Activated naive CD8-positive, alpha-beta T cell treated with anti-CD3 and anti-CD28 coated beads, Interleukin-2, amount 10 ng/mL, durations not matched to agents 7 days and 5 days (primary cell): ENCODE measurements at places on chromosomes 2 and 18. TPM values are rescaled to one million over a fixed set of nuclear protein-coding genes. Genes with fewer than 3 reads are reported as not detected.

GRCh38 chr18:5909125-5909524, 13.8 kb upstream of the TMEM200C start:
- no peaks in the 10 kb centered on the region for H3K4me1 ChIP-seq
- peaks cover 7% of the 10 kb centered on the region for H3K27me3 ChIP-seq
- no peak overlapping the region for H3K27ac ChIP-seq
- no peak for DNase-seq

GRCh38 chr18:77042583-77042982, 90.0 kb downstream of the MBP start:
- peaks cover 23% of the 10 kb centered on the region for H3K4me1 ChIP-seq
- peaks cover 43% of the 10 kb centered on the region for H3K36me3 ChIP-seq
- no peaks in the 10 kb centered on the region for H3K27me3 ChIP-seq
- H3K4me3 ChIP-seq, result no peak overlapping the region
- no peak overlapping the region for H3K27ac ChIP-seq

DNA sequence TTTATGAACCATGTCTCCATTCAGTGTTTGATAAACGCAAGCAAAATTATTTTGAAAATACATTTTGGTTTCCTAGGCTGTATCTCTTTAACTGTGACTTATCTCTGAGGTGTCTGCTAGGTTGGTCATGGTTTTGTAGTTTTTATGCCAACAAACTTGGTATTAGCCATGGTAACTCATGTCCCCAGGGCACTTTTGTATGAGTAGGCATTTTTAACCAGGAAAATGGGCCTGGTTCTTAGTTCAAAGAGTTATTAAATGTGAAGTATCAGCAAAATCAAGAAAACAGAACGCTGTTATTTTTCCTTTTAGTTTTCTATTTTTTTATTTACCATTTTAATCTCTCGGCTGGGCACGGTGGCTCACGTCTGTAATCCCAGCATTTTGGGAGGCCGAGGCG, 179.3 kb upstream of the LHCGR start:
- no peak overlapping the region for H3K4me3 ChIP-seq
- DNase-seq, result no peak
- no peaks in the 10 kb centered on the region for H3K36me3 ChIP-seq
- no peaks in the 10 kb centered on the region for H3K4me1 ChIP-seq

DNA sequence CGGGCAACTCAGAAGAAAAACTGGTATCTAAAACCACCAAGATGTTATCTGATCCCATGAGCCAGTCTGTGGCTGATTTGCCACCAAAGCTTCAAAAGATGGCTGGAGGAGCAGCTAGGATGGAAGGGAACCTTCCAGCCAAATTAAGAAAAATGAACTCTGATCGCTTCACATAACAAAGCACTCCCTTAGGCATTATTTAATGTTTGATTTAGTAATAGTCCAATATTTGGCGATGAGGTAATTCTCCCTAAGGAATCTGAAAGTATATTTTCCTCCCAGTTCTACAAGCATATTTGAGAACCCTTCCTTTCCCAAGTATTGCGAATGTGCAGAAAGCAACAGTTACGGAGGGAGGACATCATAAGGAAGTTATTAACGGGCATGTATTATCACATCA, 156.6 kb downstream of the KCNJ3 start:
- H3K36me3 ChIP-seq, result no peaks in the 10 kb centered on the region
- H3K27me3 ChIP-seq, result no peaks in the 10 kb centered on the region
- H3K27ac ChIP-seq, result no peak overlapping the region
- DNase-seq, result no peak
- no peaks in the 10 kb centered on the region for H3K4me1 ChIP-seq

DNA sequence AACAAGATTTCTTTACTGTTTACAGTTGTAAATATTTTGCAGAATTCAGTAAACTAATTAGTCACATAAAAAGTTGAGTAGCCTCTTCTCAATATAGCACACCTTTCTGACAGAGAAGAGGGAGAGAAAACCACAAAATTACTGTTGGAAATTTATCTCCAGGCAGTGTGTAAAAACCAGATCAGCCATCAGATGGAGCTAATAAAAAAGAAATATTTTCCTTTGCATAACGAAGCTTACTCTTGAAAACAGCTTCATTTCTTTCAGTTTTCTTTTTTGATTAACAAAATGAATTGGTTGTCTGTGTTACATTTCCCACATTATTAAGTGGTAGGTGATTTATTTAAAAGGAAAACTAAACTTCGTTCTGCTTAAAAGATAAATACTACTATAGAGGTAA, 259.3 kb upstream of the KCNJ3 start:
- H3K27ac ChIP-seq, result no peak overlapping the region
- DNase-seq, result no peak
- H3K36me3 ChIP-seq, result no peaks in the 10 kb centered on the region
- no peak overlapping the region for H3K4me3 ChIP-seq
- no peaks in the 10 kb centered on the region for H3K27me3 ChIP-seq
- peaks cover 5% of the 10 kb centered on the region for H3K4me1 ChIP-seq

DNA sequence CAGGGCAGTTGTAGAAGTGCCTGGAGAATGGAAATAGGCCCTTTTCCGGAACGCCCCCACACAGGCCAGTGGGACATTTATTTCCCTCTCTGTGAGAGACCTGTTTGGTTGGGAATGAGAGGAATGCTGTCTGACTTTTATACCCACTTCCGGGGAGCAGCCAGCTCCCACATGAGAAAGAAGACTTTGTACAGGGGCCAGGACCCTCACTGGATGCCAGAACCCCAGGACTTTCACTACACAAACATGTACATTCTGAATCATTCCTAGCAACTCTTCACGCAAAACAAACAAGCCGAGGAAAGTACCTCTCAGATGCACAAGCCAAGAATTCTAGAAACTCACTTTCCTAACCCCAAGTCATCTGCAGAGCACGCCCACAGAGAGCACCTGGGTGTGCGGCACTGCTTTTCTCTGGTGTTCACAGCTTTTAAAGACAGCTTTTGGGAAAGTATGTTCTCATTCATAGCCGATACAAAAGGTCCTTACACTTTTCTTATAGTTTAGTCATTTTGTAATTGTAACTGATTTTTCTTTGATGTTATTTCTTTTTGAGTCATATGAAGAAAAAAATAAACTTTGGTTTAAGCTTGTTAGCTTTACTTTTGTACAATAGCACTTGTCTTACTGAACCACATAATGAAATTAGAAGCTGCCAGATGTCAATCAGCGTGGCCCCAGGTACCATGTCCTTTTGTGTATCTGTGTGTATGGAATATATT, 856.1 kb upstream of the ID2 start:
- no peak overlapping the region for H3K4me3 ChIP-seq
- H3K27me3 ChIP-seq, result peaks cover 2% of the 10 kb centered on the region
- no peaks in the 10 kb centered on the region for H3K4me1 ChIP-seq
- no peak for DNase-seq
- H3K36me3 ChIP-seq, result peaks cover 1% of the 10 kb centered on the region
- no peak overlapping the region for H3K27ac ChIP-seq

GRCh38 chr2:58081000-58081399, 34.4 kb downstream of the VRK2 start:
- H3K4me3 ChIP-seq, result no peak overlapping the region
- H3K36me3 ChIP-seq, result peaks cover 24% of the 10 kb centered on the region
- no peaks in the 10 kb centered on the region for H3K4me1 ChIP-seq
- DNase-seq, result no peak

DNA sequence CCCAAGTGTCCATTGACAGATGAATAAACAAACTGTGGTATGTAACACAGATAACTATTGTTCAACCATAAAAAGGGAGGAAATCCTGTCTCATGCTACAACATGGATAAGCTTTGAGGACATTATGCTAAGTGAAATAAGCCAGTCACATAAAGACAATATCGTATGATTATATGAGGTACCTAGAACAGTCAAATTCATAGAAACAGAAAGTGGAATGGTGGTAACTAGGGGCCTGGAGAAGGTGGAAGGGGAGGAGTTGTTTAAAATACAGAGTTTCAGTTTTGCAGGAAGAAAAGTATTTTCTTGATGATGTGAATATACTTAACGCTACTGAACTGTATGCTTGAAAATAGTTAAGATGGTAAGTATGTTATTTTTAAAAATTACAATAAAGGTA, 304.6 kb upstream of the CXCR4 start:
- peaks cover 17% of the 10 kb centered on the region for H3K4me1 ChIP-seq
- peaks cover 40% of the 10 kb centered on the region for H3K27me3 ChIP-seq
- peak overlapping the region; percentile 41 for H3K4me3 ChIP-seq
- no peak for DNase-seq
- no peak overlapping the region for H3K27ac ChIP-seq

DNA sequence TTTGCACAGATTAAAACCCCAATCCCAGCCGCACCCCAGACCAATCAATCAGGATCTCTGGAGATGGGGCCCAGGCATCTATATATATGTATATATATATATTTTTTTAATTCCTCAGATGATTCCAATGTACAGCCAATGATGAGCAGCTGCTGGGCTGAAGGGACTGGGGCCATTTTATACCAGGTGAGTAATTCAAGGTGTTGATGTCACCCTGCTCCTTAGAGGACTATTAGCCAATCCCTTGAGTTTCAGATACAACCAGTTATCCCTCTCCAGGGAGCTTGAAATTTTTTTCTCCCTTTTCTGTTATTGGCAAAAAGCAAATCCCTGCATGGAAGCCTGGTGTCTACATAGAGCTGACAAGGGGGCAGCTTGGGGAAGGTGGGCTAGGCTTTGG, 59.8 kb downstream of the MCFD2 start:
- no peaks in the 10 kb centered on the region for H3K27me3 ChIP-seq
- H3K27ac ChIP-seq, result no peak overlapping the region
- no peaks in the 10 kb centered on the region for H3K36me3 ChIP-seq
- no peak for DNase-seq
- H3K4me1 ChIP-seq, result peaks cover 2% of the 10 kb centered on the region

GRCh38 chr2:24892928-24893327, 27.1 kb downstream of the ADCY3 start:
- no peaks in the 10 kb centered on the region for H3K4me1 ChIP-seq
- H3K27me3 ChIP-seq, result no peaks in the 10 kb centered on the region

The PDK1 gene
- total RNA-seq, result 44.9 TPM

The C2orf80 gene
- total RNA-seq, result not detected

The SPDYA gene
- 1.4 TPM for total RNA-seq

The AKAIN1 gene
- total RNA-seq, result not detected

The ODC1 gene
- total RNA-seq, result 42.0 TPM
